Tibial nerve (tissue), 4 donors: ENCODE measurements at places on chromosomes 7 and 10. TPM values are rescaled to one million over a fixed set of nuclear protein-coding genes. Genes with fewer than 3 reads are reported as not detected.

GRCh38 chr7:156840134-156840533 is 52.8 kb downstream of the LMBR1 start:
- DNase-seq, result no peak

- DNase-seq, result no peak
These were observed 98.7 kb downstream of the CALCR start for GRCh38 chr7:93475811-93476210.

PLPP4 gene
- not detected for total RNA-seq

FFAR4 gene
- total RNA-seq, result 1.5 TPM

DNA sequence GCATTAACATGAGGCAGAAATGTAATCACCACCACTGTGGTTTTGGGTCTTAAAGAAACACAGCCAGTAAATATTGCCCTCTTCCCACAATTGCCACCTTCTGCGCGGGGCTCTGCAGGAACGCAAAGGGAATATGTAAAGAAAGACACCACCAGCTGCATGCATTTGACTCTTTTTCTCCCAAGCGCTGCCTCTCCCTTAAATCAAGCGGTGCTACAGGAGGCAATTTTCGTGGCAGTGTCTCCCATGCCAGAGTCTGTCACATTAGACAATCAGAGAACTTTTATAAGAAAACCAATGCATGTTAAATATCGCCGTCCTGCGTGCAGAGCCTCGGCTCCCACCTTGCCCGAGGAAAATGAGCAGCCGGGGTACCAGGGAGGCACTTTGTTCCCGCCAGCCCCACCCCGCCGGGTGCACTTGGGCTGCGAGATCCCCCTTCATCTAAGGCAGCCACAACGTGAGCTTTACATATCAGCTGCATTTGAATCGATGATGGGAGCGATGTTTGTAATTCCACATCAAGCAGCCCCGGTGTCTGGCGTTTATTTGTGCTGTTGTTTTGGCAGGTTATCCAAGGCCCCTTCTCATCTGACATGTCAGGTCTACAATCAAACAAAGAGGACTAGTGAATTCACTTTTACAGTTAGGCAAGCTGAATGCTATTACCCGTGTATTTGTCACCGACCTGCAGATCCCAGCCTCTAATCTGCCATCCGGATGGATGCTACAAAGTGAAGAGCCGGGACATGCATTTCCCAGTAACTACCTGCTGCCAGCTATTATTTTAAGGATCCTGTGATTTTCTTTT is 72.3 kb upstream of the MGMT start:
- no peak for DNase-seq

DNA sequence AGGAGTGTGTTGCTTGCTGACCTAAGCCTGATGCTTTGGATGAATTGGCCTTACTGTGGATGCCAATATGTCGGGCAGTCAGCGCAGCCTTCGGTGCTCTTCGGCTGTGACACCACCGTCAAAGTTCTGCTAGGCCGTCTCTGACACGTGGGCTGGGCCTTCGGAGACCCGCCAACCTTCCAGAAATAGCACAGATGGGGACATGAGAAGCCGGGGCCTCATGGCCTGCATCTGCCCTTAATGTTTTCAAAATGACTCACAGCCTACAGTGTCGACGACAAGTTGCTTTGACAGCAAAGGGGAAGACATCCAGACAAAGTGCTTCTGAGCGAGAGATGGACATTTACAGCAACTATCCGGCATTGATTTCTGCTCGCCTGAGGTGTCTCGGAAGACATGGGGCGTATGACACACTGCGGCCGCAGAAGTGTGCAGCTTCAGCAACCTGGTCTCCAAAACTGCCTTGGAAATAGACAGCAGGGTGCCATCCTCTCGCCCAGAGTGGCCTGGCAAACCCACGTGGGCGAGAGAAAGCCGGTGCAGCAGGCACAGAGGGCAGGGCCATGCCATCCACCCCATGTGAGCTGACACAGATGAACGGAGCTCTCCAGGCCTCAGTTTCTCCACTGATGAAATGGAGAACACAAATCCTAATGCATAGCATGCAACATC is 94.0 kb upstream of the PPP2R2D start:
- DNase-seq, result no peak
